Activated CD8-positive, alpha-beta memory T cell treated with anti-CD3 and anti-CD28 coated beads, Interleukin-2, amount 50 U/mL, for 4 hours (primary cell): ENCODE measurements at places on chromosomes 6 and 20.

- no peak for DNase-seq
These were observed 83.0 kb upstream of the GATA5 start for GRCh38 chr20:62558779-62559178.

- no peak for DNase-seq
These were observed 4.0 kb downstream of the PLAGL2 start for GRCh38 chr20:32203356-32204204.

- DNase-seq: no peak
These were observed 8.2 kb downstream of the CCN5 start for GRCh38 chr20:44723391-44723790.

- DNase-seq: no peak
These were observed 16.8 kb downstream of the TMEM244 start for GRCh38 chr6:129844118-129844891.

DNA sequence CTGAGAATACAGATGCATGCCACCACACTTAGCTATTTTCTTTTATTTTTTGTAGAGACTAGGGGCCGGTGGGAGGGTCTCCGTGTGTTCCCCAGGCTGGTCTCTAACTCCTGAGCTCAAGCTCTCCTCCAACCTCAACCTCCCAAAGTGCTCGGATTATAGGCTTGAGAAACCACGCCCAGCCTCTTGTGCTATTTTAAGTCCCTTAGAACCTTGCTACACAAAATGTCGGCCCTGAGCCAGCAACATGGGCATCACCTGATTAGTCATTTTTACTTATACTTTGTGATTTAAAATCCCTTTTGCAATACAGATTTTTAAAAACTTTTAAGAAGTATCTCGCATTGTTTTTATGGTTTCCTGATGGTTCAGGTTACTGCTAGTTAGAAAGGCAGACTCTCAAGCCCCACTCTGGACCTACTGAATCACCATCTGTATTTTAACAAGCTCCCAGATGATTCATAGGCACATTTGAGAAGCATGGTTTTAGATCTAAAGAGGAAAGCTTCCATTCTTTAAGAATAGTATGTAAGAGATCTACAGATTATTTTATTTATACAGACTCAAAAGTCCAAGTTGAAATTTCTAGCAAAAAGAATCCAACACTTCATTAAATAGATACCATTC, 186.3 kb downstream of the PTPRT start:
- no peak for DNase-seq

- no peak for DNase-seq
These were observed 420.4 kb upstream of the PLCB4 start for GRCh38 chr20:8648466-8648865.

- no peak for DNase-seq
These were observed 41.0 kb upstream of the HIVEP1 start for GRCh38 chr6:11971154-11971553.

DNA sequence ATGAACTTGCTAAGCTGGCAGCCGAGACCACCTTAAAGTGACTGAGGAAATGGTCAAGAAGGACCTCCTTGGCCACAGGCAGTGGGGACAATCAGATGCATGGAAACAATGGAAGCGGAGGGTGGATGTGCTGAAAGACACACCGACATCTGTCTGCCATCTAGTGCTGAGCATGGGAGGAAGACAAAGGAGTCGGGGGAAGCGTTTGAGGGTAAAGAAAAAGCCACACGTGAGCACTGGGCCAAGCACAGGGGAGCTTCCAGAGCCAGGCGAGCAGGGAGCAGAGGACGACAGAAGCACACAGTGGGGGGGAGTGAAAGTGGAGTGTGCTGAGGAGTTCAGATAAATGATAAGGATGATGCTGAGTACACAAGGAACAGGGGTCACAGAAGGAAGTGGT, 367.8 kb downstream of the ZFAND3 start:
- DNase-seq: no peak
